ENCODE measurements at places on chromosomes 2 and 18.

- peak; percentile 44 for DNase-seq
Observed at GRCh38 chr2:15941481-15941850, 1.1 kb downstream of the MYCN start.

DNA sequence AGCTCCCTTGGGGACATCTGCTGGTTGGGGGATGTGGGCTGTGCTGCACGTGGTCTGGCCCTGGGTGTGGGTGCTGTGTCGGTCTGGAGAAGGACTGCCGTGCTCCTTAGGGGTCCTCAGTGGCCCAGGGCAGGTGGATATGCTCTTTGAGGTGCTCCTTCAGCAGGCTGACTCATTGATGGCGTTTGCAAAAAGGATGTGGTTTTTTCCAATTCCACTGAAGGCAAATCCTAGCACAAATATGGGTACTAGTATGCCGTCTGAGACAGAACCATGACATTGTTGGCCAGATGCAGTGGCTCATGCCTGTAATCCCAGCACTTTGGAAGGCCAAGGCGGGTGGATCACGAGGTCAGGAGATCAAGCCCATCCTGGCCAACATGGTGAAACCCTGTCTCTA, 3.3 kb downstream of the PPP1R7 start:
- no peak for DNase-seq

DNA sequence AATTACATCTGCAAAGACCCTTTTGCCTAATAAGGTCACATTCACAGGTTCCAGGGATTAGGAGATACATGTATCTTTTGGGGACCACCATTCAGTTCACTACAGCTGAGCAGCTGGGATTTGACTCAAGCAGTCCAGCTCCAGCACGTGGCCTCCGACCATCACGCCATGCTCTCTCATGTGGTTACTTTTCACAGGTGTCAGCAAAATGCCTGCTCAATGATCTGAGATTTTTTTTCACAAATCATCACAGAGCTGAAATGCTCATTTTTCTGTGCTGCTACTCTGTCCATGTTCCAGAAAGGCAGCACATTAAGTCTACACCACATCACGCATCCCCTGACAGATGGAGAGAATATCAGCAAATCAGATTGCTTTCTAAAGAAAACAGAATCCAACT, 98.5 kb upstream of the RMDN2 start:
- DNase-seq: no peak

GRCh38 chr2:37855283-37856041, 69.6 kb upstream of the RMDN2 start:
- DNase-seq: no peak

GRCh38 chr2:196225213-196225612, 53.8 kb upstream of the STK17B start:
- no peak for DNase-seq

DNA sequence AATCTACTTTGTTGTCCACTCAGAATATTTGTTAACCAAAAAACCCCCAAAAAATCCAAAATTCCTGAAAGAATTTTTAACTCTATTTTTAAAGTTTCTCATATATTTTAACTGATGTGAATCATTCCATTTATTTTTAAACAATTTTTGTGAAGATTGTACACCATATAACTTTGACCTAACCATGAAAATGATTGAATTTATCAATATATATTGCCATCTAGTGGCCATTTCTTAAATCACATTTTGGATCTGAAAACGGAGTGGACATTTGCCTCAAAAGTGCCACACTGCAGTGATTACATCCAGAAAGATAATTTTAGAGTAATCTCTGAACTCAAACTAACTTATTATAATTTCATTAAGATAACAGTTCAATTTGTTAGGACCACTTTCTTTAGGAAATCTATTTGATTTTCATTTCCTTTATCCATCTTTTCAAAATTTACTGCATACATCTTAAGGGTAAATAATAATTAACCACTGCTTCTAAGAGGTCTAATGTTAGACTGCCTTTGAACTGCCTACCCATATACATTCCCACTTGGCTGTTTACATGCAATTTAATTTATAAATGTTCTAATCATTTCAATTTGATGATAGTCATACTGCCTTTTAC, 71.1 kb downstream of the DSC3 start:
- no peak for DNase-seq

Measured in chondrocyte (in vitro differentiated cells).